CD8-positive, alpha-beta memory T cell (primary cell): ENCODE measurements at places on chromosomes 13 and 19.

DNA sequence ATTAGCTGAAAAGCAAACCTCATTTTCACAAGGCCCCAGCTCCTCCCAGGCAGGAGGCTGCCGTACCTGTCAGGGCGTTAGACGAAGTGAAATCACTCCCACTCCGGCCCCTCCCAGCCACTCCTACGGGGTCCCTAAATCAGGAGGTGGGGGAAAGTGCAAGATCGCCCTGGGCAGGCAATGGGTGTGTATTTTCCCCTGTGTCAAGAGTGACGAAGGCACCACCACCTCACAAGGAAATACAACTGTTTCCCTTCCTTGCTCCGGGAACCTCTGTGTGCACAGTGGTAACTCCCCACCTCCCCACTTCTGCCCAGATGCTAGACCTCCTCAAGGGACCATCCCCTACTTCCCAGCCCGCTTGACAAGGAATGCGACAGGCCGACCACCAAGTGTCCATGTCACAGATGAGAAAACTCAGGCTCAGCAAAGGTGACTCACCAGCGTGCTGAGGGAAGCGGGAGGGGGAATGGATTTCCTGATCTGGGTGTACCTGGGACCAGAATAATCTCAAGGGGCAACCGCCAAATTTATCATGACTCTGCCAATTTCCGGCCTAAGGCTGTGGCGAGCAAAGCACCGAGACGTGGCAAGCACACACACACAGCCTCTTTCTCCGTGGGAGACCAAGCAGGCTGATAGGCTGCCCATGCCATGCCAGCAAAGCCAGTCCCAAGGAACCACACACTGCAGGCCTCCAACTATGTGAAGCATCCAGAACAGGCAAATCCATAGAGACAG is 7.3 kb downstream of the PPP6R1 start:
- peaks cover 3% of the 10 kb centered on the region for H3K36me3 ChIP-seq
- DNase-seq: peak; percentile 43
- H3K4me1 ChIP-seq: peaks cover 93% of the 10 kb centered on the region
- H3K4me3 ChIP-seq: no peak overlapping the region

- H3K36me3 ChIP-seq: peaks cover 20% of the 10 kb centered on the region
- peak overlapping the region; percentile 91 for H3K4me3 ChIP-seq
- H3K4me1 ChIP-seq: peaks cover 21% of the 10 kb centered on the region
- peak overlapping the region; percentile 76 for H3K27ac ChIP-seq
Observed at GRCh38 chr19:54464044-54464629, 559 bp upstream of the LENG9 start.

GRCh38 chr19:742540-743075 is 8.3 kb upstream of the MISP start:
- no peak for DNase-seq
- H3K4me1 ChIP-seq: no peaks in the 10 kb centered on the region
- no peaks in the 10 kb centered on the region for H3K36me3 ChIP-seq
- no peak overlapping the region for H3K27ac ChIP-seq
- H3K4me3 ChIP-seq: no peak overlapping the region

DNA sequence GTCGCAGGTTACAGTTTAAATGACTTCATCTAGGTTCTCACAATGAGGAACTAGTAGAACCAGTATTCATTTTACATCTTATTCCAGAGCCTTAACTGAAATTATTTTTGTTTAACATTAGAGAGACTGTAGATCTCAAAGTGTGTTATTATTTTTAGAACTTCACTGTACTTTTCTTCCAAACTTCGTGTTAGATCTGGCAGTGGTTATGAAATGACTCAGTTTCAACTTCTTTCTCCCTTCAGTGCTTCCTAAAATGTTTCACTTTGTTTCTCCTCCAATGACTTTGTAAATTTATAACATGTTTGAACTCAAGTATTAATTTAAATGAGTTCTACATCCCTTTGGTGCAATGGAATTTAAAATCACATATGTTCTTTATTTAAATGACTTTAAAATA is 139.3 kb downstream of the PCDH9 start:
- H3K4me3 ChIP-seq: no peak overlapping the region
- no peaks in the 10 kb centered on the region for H3K4me1 ChIP-seq
- H3K36me3 ChIP-seq: no peaks in the 10 kb centered on the region

DNA sequence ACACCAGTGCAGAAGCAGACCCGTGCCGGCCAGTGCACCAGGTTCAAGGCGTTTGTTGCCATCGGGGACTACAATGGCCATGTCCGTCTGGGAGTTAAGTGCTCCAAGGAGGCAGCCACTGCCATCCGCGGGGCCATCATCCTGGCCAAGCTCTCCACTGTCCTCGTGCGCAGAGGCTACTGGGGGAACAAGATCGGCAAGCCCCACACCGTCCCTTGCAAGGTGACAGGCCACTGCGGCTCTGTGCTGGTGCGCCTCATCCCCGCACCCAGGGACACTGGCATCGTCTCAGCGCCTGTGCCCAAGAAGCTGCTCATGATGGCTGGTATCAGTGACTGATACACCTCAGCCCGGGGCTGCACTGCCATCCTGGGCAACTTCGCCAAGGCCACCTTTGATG is 10.1 kb downstream of the ZNF44 start:
- H3K27ac ChIP-seq: no peak overlapping the region
- H3K4me3 ChIP-seq: no peak overlapping the region
